ENCODE measurements at places on chromosomes 6 and 20.

- DNase-seq: no peak
Observed at GRCh38 chr6:30465595-30466306, 23.6 kb upstream of the HLA-E start.

DNA sequence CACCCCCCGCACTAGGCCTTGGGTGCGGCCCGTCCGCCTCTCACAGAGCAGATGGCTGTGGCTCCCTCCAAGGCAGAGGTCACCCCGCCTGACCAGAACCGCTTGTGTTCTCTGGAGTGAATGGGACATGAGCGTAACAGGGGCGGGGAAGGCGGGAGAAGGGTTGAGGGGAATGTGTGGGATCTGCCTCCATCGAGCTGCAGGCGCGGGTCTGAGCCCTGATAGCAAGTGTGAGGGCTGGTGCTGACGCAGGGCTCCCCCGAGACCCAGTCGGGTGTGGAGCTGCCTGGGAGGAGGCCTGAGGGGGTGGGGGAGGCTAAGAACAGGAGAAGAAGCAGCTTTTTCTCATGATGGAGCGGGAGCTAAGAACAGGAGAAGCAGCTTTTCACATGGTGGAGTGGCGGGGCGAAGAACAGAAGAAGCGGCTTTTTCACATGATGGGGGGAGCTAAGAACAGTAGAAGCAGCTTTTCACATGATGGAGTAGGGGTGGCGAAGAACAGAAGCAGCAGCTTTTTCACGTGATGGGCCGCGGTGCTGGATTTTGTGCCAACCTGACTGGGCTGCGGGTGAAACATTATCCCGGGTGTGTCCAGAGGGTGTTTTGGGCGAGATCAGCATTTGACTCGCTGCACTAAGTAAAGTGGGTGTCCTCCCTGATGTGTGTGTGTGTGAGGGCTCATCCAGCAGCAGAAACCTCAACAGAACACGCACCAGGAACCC is 169.3 kb downstream of the TTLL2 start:
- DNase-seq: no peak

DNA sequence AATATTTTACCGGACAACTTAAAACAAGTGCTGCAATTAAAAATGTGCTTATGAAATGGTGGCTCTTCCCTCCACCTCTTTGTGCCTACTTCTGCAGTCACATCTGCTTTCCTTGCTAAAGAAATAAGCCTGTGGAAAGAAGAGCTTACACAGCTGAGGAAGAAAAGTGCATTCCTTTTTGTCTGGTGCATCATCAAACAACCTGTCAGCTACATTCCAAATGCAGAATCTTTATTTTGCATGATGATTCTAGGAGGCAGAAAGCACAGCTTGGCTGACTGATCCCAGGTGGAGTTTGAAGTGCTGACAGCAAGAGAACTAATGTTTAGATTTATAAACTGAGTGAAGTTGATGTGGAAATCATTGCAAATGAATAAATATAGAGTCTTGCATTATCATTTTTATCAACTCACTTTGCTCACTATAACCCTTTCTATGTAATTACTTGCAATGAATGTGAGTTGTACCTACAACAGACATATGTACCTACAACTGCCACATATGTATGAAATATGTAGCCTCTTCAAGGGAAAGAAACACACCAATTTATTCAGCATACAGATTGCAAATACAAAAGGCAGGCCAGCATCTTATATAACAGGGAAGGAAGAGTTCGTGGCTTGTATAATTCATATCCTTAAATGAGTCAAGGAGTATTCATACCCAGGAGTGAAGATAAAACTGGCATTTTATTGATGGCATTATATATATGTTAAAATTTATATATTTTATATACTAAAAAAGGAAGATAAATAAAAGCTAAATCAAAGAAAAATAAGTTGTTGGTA is 223.4 kb upstream of the MCHR2 start:
- DNase-seq: no peak

DNA sequence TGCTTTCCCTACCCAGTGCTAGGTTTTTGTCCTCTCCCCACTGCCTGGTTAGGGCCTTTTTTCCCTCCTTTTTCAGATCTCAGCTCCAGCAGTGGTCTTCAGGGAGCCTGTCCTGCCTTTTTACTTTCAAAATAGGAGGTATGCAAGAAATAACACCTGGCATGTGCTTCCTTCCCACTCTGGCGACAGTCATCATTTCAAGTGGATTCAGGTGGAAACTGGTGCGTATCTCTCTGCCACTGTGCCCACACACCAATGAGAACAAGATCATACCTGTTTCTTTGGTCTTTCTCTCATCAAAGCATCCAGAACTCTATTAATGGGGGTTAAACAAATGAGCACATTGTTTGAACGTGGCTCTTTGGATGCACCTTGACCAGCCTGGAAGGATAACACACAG is 95.7 kb upstream of the GGTLC1 start:
- no peak for DNase-seq

GRCh38 chr6:16750566-16750965 is 10.7 kb downstream of the ATXN1 start:
- no peak for DNase-seq

GRCh38 chr6:7119272-7119801 is 11.6 kb downstream of the RREB1 start:
- DNase-seq: no peak

GRCh38 chr20:16560216-16560615 is 13.0 kb downstream of the KIF16B start:
- no peak for DNase-seq

DNA sequence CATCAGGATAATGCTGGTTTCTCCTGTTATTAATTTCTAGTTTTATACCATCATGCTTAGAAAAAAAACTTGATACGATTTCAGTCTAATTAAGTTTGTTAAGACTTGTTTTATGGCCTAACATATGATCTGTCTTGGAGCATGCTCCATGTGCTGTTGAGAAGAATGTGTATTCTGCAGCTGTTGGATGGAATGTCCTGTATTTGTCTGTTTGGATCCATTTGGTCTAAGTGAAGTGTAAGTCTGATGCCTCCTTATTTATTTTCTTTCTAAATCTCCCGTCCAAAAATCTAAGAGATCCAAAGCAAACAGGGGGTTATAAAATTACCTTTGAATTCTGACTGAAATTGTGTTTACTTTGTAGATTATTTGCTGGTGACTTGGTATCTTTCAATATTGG is 30.0 kb upstream of the PRND start:
- no peak for DNase-seq

DNA sequence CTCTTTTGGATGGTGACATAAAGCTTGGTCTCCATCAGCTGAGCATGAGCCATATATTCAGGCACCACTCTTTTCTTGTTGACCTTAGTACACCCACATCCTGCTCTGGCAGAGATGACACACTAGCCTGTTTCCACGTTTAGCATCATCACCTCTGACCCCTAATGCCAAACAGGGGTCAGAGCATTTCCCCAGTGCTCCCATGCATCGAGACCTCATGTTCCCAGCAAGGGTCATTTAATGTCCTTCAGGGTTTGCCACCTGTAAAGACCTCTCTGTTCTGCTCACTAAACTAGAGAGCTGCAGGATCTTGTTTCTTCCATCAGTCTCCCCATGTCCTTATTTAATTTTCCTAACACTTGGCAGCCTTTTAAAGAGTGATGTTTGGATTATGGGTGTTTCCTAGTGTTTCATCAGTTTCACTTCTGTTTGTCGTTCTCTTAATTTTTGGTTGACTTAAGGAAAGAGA is 97.5 kb downstream of the AIG1 start:
- peak; percentile 17 for DNase-seq

- DNase-seq: no peak
Observed at GRCh38 chr20:52888096-52888495, 84.1 kb upstream of the TSHZ2 start.

- no peak for DNase-seq
Observed at GRCh38 chr6:47525330-47526057, 47.9 kb downstream of the CD2AP start.

- peak; percentile 92 for DNase-seq
Observed at GRCh38 chr6:31575335-31575901, at the start of gene TNF. TNF (plus strand) TSS chr6:31575565; CDS start chr6:31575742, 177 bp downstream.

- no peak for DNase-seq
Observed at GRCh38 chr6:167244064-167244960, 46.8 kb upstream of the UNC93A start.

DNA sequence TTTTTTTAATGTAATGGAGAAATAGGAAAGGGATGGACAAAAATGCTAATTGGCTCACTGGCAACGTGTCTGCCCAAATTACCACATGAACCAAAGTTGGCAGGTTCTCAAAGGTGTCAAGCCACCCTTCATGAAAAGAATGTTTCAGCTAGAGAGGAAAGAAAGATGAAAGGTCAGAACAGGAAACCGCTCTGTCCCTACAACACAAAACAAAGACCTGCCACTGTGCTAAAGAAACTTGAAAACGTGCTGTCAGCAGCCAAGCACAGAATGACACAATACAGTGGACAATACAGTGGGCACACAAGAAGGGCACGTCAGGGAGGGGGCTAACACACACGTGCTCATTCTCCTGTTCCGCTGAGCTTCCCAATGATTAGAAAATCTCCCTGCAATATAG is 4.9 kb downstream of the PREP start:
- DNase-seq: no peak

DNA sequence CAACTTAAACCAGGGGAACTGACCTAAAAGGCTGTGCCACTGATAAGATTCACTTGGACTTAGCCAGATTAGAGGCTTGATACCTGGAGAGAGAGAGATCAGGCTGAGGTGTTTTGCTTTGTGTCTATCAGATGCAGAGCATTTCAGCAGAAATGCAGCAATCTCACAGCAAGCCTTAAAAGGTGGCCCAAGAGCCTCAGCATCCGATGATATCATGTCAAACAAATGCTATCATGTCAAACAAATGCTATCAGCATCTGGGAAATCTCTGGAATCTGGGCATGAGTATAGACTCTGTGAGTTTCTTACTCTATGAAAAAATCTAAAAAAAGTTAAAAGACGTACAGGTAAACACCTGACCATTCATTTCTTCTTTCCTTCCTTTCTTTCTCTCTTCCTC is 718.9 kb downstream of the EYS start:
- no peak for DNase-seq

DNA sequence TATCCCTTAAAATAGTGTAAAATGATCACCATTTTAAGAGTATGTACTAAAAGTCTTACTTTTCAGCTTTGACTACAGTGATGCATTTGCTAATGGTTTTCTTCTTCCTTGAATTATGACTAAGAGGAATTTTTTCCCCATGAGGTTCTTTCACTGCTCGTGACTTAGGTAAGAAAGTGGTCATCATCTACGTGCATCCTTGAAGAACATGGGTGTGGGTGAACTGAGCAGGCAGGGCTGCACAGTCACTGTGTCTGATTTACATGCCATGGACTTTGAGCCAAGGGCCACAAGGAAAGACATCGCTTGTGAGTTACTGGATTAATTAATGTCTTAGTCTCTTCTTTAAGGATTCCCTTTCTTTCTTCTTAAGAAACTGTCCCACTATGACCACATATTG is 33.3 kb downstream of the NQO2 start:
- no peak for DNase-seq

GRCh38 chr6:44006872-44007303 is 120.4 kb downstream of the MRPL14 start:
- DNase-seq: peak; percentile 64

DNA sequence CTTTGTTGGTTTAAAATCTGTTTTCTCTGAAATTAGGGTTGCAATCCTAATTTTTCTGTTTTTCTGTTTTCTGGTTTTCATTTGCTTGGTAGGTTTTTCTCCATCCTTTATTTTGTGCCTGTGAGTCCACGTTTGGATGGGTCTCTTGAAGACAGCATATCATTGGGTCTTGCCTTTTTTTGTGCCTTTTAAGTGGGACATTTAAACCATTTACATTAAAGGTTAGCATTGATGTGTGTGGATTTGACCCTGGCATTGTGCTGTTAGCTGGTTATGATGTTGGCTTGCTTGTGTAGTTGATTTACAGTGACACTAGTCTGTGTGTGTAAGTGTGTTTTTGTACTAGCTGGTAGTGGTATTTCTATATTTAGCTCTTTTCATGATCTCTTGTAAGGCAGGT is 28.0 kb upstream of the CST5 start:
- no peak for DNase-seq
